ENCODE measurements at places on chromosomes 11 and 22. TPM values are rescaled to one million over a fixed set of nuclear protein-coding genes. Genes with fewer than 3 reads are reported as not detected.
A peak's percentile ranks its signal among the peaks of the same experiment; 100 is the strongest.

- H3K27me3 ChIP-seq: no peaks in the 10 kb centered on the region
- no peak overlapping the region for H3K27ac ChIP-seq
- DNase-seq: no peak
Measured at GRCh38 chr11:31500560-31500959, 8.9 kb downstream of the IMMP1L start.

DNA sequence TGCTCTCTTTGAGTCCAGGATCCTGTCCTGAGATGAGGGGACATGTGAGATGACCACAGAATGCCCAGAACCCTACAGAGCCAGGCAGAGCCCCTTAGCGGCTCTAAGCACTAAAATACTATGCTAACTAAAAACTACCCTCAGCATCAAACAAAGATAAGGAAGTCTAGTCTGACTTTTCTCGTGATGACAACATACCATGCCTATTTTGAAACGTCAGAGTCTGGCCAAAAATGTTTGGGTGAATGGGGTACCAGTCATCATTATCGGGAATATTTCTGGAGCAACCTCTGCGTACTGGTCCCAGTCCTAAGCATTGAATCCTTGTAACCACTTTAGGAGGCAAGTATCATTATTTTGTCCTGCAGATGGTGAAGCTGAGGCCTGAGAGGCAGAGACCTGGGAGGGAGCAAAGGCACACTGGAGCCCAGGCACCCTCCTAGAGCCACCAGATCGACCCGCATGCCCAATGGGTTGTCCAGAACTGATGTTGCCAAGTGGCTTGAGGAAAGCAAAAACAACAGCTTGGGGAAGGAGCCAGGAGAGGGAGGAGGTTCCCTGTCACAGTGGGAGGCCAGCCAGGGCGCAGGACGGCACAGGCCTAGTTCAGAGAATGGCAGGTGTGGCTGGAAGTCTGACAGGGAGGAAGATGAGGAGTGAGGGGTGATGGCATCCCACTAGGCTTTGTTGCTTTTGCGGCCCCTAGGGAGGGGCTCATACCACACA, 7.2 kb upstream of the OSM start:
- H3K27ac ChIP-seq: no peak overlapping the region
- H3K4me1 ChIP-seq: no peaks in the 10 kb centered on the region
- no peaks in the 10 kb centered on the region for H3K36me3 ChIP-seq
- no peak overlapping the region for H3K4me3 ChIP-seq
- no peak for DNase-seq

GRCh38 chr11:121936370-121936769, 179.6 kb downstream of the BLID start:
- no peak overlapping the region for H3K27ac ChIP-seq
- peaks cover 5% of the 10 kb centered on the region for H3K27me3 ChIP-seq
- no peak for DNase-seq
- H3K36me3 ChIP-seq: no peaks in the 10 kb centered on the region

DNA sequence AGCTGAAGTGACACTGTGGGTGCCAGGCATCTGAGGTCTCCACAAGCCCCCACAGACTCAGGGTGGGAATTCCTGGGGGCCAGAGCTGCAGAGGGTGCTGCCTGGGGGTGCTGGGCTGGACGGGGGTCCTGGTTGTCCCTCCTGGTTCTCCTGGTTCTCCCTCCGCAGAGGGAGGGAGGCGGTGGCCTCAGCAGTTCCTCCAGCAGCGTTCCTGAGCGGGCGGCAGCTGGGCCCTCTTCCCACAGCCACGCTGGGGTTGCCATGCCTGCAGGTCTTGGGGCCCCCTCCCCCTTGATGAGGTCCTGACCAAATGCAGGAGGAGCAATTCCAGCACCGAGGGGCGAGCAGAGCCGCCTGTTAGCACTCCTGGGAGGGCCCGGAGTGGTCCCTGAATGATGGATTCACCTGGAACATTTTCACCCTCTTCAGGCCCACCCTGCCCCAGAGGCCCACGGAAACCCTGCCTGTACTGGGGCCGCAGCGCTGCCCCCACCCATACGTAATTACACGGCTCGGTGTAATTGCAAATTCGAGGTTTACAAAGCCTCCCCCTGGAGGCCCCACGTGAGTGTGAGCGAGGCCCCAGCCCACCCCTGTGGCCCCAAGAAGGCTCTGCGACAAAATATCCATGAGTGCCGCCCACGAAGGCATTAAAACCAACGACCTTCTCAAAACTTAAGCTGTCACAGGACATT, 635 bp downstream of the C11orf21 start:
- H3K4me1 ChIP-seq: no peaks in the 10 kb centered on the region
- H3K36me3 ChIP-seq: no peaks in the 10 kb centered on the region
- H3K4me3 ChIP-seq: no peak overlapping the region

DNA sequence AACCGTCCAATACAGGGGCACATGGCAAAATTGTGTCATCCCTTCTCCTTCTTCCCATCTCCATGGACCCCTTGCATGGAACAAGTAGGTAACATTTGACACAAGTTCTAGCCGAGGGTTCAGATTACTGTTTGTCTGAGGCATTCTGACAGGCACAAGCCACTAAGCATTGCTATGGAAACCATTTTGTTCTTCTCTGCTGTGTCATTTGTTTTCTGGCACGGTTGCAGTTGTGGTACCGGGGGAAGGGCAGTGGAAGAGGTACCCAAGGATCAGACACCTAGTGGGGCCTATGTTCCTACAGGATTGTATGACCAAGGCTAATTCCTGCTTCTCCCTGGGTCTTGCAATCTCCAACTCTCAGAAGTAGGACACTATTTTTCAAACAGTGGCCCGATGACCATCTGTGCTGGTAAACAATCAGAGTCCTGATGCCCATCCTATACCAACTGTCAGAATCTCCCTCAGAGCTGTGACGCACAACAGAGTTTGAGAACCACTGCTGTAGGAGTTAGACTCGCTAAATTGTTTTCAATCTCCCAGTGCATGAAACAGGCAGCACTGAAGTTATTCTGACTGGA, 69.3 kb downstream of the KCNC1 start:
- H3K27me3 ChIP-seq: no peaks in the 10 kb centered on the region
- no peak for DNase-seq
- H3K36me3 ChIP-seq: no peaks in the 10 kb centered on the region
- H3K4me3 ChIP-seq: no peak overlapping the region
- no peak overlapping the region for H3K27ac ChIP-seq
- no peaks in the 10 kb centered on the region for H3K4me1 ChIP-seq

- H3K4me3 ChIP-seq: no peak overlapping the region
- H3K36me3 ChIP-seq: no peaks in the 10 kb centered on the region
- H3K27me3 ChIP-seq: no peaks in the 10 kb centered on the region
- no peaks in the 10 kb centered on the region for H3K4me1 ChIP-seq
- no peak for DNase-seq
Measured at GRCh38 chr11:95115597-95115996, 26.0 kb downstream of the ENDOD1 start.

DNA sequence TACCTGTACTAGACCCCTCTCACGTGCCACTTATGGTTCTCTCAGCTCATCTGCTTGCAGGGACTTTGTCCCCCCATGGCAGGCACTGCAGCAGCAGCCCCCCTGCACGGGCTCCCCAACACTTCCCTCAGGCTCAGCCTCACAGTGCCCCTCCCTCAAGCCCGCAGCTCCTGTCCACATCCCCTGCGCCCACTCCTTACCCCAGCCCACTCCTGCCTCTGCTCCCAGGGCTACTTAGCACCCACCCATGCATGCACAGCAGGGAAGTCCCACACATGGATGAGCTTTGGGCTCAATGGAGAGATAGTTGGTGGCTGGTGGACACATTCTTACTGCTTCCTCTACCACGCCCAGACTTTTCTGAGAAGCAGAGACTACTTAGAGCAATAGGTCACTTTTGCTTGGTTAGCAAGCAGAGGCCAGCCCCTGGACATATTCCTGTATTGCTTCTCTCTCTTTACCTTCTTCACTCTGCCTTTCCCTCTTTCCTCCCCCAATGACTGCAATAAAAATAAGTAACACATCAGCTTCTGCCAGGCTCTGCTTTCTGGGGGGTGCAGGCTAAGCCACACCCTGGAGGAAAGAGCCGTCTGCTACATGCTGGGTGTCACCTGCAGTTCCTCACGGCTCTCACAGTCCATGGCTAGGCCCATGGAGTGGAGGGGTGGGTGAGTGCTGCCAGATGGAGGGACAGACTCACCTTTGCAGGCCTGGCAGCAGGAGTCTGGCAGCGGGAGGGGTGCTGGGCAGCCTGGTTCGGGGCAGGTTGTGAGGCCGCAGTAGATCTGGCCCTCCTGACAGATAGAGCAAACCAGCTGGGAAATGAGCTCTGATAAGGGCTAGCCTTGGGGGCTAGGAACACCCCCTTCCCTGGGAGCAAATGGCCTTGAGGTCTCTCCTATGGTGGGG, 23.4 kb downstream of the CHRDL2 start:
- no peaks in the 10 kb centered on the region for H3K27me3 ChIP-seq
- H3K4me1 ChIP-seq: peaks cover 9% of the 10 kb centered on the region
- DNase-seq: no peak
- no peaks in the 10 kb centered on the region for H3K36me3 ChIP-seq
- no peak overlapping the region for H3K4me3 ChIP-seq

- no peak overlapping the region for H3K27ac ChIP-seq
- peaks cover 6% of the 10 kb centered on the region for H3K4me1 ChIP-seq
- no peaks in the 10 kb centered on the region for H3K36me3 ChIP-seq
- no peak overlapping the region for H3K4me3 ChIP-seq
Measured at GRCh38 chr11:120709808-120710207, 198.3 kb downstream of the GRIK4 start.

GRCh38 chr22:38865201-38866023, 6.6 kb downstream of the CBX6 start:
- no peak overlapping the region for H3K4me3 ChIP-seq
- no peaks in the 10 kb centered on the region for H3K27me3 ChIP-seq
- peak; percentile 47 for DNase-seq
- peaks cover 23% of the 10 kb centered on the region for H3K36me3 ChIP-seq

GRCh38 chr22:25362215-25362882, 142.9 kb downstream of the CRYBB2 start:
- peak; percentile 96 for DNase-seq
- H3K4me1 ChIP-seq: no peaks in the 10 kb centered on the region
- H3K27ac ChIP-seq: no peak overlapping the region
- H3K27me3 ChIP-seq: no peaks in the 10 kb centered on the region

GRCh38 chr11:66891851-66892660, 35.2 kb downstream of the LRFN4 start:
- no peaks in the 10 kb centered on the region for H3K27me3 ChIP-seq
- H3K4me3 ChIP-seq: no peak overlapping the region
- H3K27ac ChIP-seq: no peak overlapping the region
- no peaks in the 10 kb centered on the region for H3K36me3 ChIP-seq
- DNase-seq: peak; percentile 86
- no peaks in the 10 kb centered on the region for H3K4me1 ChIP-seq

DNA sequence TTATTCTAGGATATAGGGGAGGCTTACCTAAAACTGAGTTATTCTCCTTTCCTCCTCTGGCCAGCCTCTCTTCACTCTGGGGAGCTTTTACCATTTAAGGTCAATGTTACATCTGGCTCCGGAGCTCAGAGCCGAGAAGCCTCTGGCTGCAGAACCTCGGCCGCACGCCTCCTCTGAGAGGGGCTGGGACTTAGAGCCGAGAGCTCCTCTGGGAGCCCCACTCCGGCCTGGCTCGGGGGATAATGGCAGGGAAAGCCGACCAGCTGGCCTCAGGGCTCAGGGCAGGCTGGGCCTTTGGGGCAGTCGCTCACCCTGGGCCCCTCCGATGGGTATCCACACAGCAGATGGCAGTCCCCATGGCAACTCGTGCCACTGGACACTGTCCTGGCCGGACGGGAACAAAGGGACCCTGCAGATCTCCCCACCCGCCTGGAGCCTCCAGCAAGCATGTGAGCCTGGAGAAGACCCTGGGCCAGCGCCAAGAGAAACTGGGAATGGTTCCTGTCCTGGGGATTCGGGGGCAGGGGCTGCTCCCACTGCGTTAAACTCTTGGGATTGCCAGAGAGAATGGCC, at the start of gene IRAG1:
Gene IRAG1 (minus strand): TSS at position 247 of the 573 bp plus-strand sequence. CDS start 153 bp downstream, at position 94.
- no peak for DNase-seq
- no peaks in the 10 kb centered on the region for H3K4me1 ChIP-seq
- no peaks in the 10 kb centered on the region for H3K36me3 ChIP-seq
- H3K27ac ChIP-seq: no peak within 1 kb of the TSS

GRCh38 chr22:22838148-22838786, 49.3 kb upstream of the IGLL5 start:
- H3K27ac ChIP-seq: no peak overlapping the region
- no peak for DNase-seq
- no peak overlapping the region for H3K4me3 ChIP-seq
- peaks cover 27% of the 10 kb centered on the region for H3K27me3 ChIP-seq

- no peaks in the 10 kb centered on the region for H3K4me1 ChIP-seq
- no peak overlapping the region for H3K27ac ChIP-seq
- H3K36me3 ChIP-seq: no peaks in the 10 kb centered on the region
- no peak overlapping the region for H3K4me3 ChIP-seq
Measured at GRCh38 chr22:49936018-49936972, 17.9 kb downstream of the CRELD2 start.

Gene IL17REL
- total RNA-seq: not detected

Gene GNB1L
- 9.5 TPM for total RNA-seq

Gene BRD1
- 49.5 TPM for total RNA-seq

Gene KRTAP5-8
- not detected for total RNA-seq

Gene CNGA4
- 1.7 TPM for total RNA-seq

Gene RTN4RL2
- 0.97 TPM for total RNA-seq

Gene MUC2
- not detected for total RNA-seq

All from endodermal cell (in vitro differentiated cells).